SK-N-SH (cell line): ENCODE measurements at places on chromosomes 3 and 15. TPM values are rescaled to one million over a fixed set of nuclear protein-coding genes. Genes with fewer than 3 reads are reported as not detected.
A peak's percentile ranks its signal among the peaks of the same experiment; 100 is the strongest.

GRCh38 chr15:42858540-42858939 lies 62.0 kb downstream of the TTBK2 start:
- no peaks in the 10 kb centered on the region for H3K36me3 ChIP-seq
- no peaks in the 10 kb centered on the region for H3K27me3 ChIP-seq
- no peak for DNase-seq
- no peak overlapping the region for H3K4me3 ChIP-seq

DNA sequence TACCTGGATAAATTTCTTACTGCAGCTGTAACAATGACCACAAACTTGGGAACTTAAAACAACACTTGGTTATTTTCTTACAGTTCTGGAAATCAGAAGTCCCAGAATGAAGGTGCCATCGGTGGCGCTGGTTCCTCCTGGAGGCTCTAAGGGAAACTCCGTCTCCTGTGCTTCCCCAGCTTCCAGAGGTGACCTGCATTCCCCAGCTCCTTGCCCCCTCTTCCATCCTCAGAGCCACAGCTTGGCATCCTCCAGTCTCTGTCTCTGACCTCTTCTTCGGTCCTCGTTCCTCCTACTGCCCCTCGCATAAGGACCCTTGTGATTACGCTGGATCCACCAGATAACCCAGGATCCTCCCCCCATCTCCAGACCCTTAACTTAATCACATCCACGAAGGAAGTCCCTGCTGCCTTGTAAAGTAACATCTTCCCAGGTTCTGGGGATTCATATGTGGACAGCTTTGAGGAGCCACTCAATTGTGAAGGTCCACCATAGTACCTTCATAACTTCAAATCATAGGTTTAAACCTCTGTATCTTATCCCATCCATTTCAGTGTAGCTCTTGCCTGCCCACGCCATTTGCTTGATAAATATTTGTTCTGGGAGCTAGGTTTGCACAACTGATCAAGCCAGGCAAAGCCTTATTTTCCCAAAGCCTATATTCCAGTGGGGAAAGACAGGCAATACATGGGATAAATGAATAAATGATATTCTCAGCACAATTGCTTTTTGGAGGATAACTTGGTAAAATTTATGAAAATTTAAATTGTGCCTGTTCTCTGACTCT lies 34.8 kb downstream of the KLF15 start:
- H3K4me3 ChIP-seq: no peak overlapping the region
- no peaks in the 10 kb centered on the region for H3K36me3 ChIP-seq
- no peak for DNase-seq
- H3K4me1 ChIP-seq: no peaks in the 10 kb centered on the region

DNA sequence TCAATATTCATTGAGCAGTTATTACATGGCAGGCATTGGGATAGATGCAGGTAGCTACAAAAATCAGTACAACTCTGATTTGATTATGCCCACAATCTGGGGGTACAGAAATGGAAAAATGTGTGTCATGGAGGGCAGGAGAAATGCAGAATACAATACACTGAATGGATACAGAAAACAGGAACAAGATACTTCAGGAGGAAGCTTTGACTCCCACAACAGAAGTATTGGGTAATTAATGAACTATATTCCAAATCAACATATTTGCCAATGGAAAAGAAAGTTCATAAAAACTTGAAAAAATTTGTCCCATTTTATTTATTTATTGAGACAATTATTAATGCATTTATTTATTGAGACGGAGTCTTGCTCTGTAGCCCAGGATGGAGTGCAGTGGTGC lies 207.0 kb downstream of the SUCLG2 start:
- H3K4me1 ChIP-seq: no peaks in the 10 kb centered on the region
- no peaks in the 10 kb centered on the region for H3K27me3 ChIP-seq
- DNase-seq: no peak
- H3K36me3 ChIP-seq: peaks cover 3% of the 10 kb centered on the region
- H3K4me3 ChIP-seq: no peak overlapping the region

- no peak overlapping the region; the same call in 1 of the 2 replicates for H3K4me3 ChIP-seq
- H3K36me3 ChIP-seq: no peaks in the 10 kb centered on the region
- H3K4me1 ChIP-seq: no peaks in the 10 kb centered on the region
- H3K27ac ChIP-seq: no peak overlapping the region
Measured at GRCh38 chr3:153026026-153026425, 136.0 kb upstream of the RAP2B start.

- no peaks in the 10 kb centered on the region for H3K36me3 ChIP-seq
- H3K27me3 ChIP-seq: no peaks in the 10 kb centered on the region
- H3K4me1 ChIP-seq: no peaks in the 10 kb centered on the region; the same call in 1 of the 2 replicates
- no peak overlapping the region for H3K27ac ChIP-seq
Measured at GRCh38 chr15:99909592-99910295, 176.5 kb upstream of the LYSMD4 start.

- peak overlapping the region; percentile 31; the same call in 1 of the 2 replicates for H3K27ac ChIP-seq
- H3K4me3 ChIP-seq: no peak overlapping the region
- H3K36me3 ChIP-seq: no peaks in the 10 kb centered on the region
- peaks cover 22% of the 10 kb centered on the region; the same call in 1 of the 2 replicates for H3K4me1 ChIP-seq
- H3K27me3 ChIP-seq: no peaks in the 10 kb centered on the region
- no peak for DNase-seq
Measured at GRCh38 chr15:84919106-84919667, 34.7 kb downstream of the SLC28A1 start.

DNA sequence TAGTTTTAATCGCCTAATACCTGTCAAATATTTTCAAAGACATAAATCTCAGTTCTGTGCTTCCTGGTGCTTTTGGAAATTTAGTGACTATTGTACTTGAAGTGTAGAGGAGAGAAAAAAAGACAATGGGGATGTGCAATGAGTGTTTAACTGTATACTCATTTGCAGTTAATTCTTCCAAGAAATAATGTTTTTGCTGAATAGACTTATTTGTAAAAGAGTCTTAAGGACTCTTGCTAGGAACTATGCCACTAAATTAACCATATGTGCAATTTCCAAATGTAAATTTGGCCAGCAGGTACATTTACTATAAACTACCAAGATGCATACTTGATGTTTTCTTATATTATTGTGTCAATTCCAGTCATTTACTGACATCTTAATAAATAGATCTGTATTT lies 2.0 kb downstream of the CHMP2B start:
- H3K27ac ChIP-seq: no peak overlapping the region
- no peaks in the 10 kb centered on the region for H3K36me3 ChIP-seq
- no peaks in the 10 kb centered on the region for H3K27me3 ChIP-seq
- H3K4me1 ChIP-seq: peaks cover 10% of the 10 kb centered on the region; the same call in 1 of the 2 replicates
- DNase-seq: no peak

- no peaks in the 10 kb centered on the region for H3K4me1 ChIP-seq
- H3K27me3 ChIP-seq: no peaks in the 10 kb centered on the region
- DNase-seq: no peak
- H3K27ac ChIP-seq: peak overlapping the region; percentile 22; the same call in 1 of the 2 replicates
Measured at GRCh38 chr3:16300881-16301359, 35.9 kb downstream of the OXNAD1 start.

DNA sequence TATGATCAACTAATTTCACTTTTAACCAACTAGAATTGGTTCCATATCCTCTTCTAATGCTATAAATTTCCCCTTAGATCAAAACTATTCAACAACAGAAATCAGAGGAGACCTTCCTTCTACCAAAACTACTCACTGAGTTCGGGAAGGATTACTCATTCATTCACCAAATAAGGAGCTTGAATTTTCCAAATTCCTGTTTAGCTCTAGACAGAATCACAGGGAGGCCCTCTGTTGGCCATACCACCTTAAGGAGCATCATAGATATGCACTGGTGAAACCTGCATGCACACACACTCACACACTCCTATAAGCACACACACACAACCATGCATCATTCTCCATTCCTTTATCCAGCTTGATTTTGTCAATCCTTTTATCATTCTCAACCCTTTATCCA lies 49.0 kb downstream of the SUCLG2 start:
- no peak overlapping the region for H3K4me3 ChIP-seq
- peaks cover 2% of the 10 kb centered on the region; the same call in 1 of the 2 replicates for H3K4me1 ChIP-seq
- no peak for DNase-seq
- H3K36me3 ChIP-seq: peaks cover 23% of the 10 kb centered on the region
- H3K27ac ChIP-seq: no peak overlapping the region; the same call in 1 of the 2 replicates

GRCh38 chr15:79172032-79172481 lies 81.5 kb upstream of the RASGRF1 start:
- no peaks in the 10 kb centered on the region for H3K27me3 ChIP-seq
- H3K4me3 ChIP-seq: no peak overlapping the region
- DNase-seq: peak; percentile 51
- no peak overlapping the region for H3K27ac ChIP-seq
- H3K36me3 ChIP-seq: no peaks in the 10 kb centered on the region

DNA sequence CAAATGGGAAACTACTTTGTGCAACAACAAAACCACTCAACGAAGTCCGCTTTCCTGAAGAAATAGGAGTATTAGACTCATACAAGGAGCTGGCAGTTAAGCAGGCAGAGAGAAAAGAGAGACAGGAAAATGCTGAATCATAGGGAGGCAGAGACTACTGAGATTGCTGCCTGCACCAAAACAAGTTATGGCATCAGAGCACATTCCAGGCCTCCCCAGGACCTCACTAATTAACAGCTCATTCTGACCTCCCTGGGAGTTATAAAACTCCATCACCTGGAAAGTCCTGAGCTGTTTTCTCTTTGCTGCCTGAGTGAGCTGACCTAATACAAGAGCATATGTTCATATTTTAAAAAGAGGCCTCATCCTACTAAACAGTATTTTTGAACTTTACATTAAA lies 741.0 kb downstream of the MCTP2 start:
- no peak overlapping the region for H3K27ac ChIP-seq
- H3K27me3 ChIP-seq: no peaks in the 10 kb centered on the region
- no peak for DNase-seq
- no peaks in the 10 kb centered on the region for H3K36me3 ChIP-seq
- no peaks in the 10 kb centered on the region for H3K4me1 ChIP-seq

DNA sequence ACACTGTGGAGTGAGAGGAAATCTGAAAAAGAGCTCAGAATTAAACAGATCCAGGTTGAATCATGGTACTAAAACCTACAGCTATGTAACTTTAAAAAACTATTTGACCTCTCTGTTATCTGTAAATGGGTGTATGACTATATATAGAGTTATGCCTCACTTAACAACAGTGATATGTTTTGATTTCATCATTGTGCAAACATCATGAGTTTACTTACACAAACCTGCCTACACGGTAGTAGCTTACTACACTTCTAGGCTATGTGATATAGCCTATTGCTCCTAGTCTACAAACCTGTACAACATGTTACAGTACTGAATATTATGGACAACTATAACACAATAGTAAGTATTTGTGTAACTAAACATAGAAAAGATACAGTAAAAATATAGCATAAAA lies 191.6 kb upstream of the MEIS2 start:
- H3K4me1 ChIP-seq: no peaks in the 10 kb centered on the region
- no peak for DNase-seq

- no peaks in the 10 kb centered on the region for H3K4me1 ChIP-seq
- no peaks in the 10 kb centered on the region for H3K36me3 ChIP-seq
- H3K4me3 ChIP-seq: no peak overlapping the region
- no peaks in the 10 kb centered on the region for H3K27me3 ChIP-seq
Measured at GRCh38 chr15:68499620-68500312, 67.8 kb upstream of the ITGA11 start.

- no peaks in the 10 kb centered on the region for H3K27me3 ChIP-seq
- H3K4me1 ChIP-seq: no peaks in the 10 kb centered on the region
- H3K36me3 ChIP-seq: no peaks in the 10 kb centered on the region
- H3K4me3 ChIP-seq: no peak overlapping the region
- no peak for DNase-seq
- no peak overlapping the region for H3K27ac ChIP-seq
Measured at GRCh38 chr3:161559177-161559998, 62.8 kb downstream of the OTOL1 start.

- no peaks in the 10 kb centered on the region for H3K36me3 ChIP-seq
- H3K4me3 ChIP-seq: no peak overlapping the region
- DNase-seq: no peak
Measured at GRCh38 chr3:61184956-61185355, 66.3 kb downstream of the FHIT start.

- DNase-seq: no peak
- H3K36me3 ChIP-seq: no peaks in the 10 kb centered on the region
- no peaks in the 10 kb centered on the region for H3K4me1 ChIP-seq
Measured at GRCh38 chr3:125200731-125201139, 11.8 kb downstream of the SLC12A8 start.

- no peaks in the 10 kb centered on the region for H3K27me3 ChIP-seq
- DNase-seq: no peak
- H3K36me3 ChIP-seq: no peaks in the 10 kb centered on the region
- no peak overlapping the region for H3K4me3 ChIP-seq
- H3K4me1 ChIP-seq: no peaks in the 10 kb centered on the region; the same call in 1 of the 2 replicates
- no peak overlapping the region for H3K27ac ChIP-seq
Measured at GRCh38 chr3:142884531-142884930, 4.4 kb downstream of the PCOLCE2 start.

DNA sequence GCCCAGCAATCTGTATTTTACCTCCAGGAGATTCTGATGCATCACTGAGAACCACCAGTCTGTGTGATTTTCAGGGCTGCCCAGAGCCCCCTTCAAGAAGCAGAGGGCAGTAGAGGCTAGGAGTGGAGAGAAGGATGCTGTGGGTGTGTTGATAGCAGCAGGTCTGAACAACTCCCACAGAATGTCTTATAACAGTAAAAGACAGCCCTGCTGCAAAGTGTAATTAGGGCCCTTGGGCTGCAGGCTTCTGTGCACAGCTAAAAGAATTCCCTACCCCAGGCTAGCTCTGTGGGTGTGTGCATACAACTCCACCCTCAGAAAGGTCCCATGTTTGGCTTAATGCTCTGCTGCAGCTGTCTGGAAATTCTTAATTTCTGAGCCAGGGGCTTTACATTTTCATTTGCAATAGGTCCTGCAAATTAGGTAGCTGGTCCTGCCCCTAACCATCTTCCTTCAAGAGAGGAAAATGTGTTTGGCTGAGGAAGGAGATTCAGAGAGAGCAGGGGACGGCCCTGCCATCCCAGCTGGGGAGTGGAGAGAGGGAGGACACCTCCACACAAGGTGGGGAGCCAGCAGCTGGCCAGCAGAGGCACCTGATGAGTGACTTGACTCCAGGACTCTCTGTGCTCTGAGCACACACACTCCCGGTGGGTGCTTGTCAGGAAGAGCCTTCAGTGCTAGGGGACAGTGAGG lies 43.2 kb upstream of the RAB6B start:
- DNase-seq: no peak
- peaks cover 4% of the 10 kb centered on the region; the same call in 1 of the 2 replicates for H3K4me1 ChIP-seq

DNA sequence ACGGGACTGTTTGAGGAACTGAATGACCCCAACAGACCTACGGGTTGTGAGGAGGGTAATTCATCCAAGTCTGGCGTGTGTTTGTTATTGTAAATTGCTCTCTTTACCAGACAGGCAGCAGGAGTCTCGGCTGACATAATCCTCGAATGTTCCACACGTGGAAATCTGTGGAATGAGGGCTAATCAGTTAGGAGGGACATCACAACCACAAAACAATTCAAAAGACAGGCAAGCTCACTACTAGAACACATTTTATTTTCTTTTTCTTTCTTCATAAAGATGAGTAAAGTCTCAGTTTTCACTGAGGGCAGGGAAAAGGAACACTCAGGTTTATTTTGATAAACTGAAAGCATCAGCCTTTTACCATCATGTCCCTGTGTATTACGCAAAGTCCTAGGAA lies 53.8 kb downstream of the GRK7 start:
- H3K36me3 ChIP-seq: no peaks in the 10 kb centered on the region
- H3K4me1 ChIP-seq: no peaks in the 10 kb centered on the region
- H3K4me3 ChIP-seq: no peak overlapping the region

The TIMP4 gene
- not detected in 2 replicates for polyA plus RNA-seq

The TP63 gene
- polyA plus RNA-seq: not detected in 2 replicates

The HCLS1 gene
- 0.23 and 0.29 TPM in 2 replicates for polyA plus RNA-seq

The MYNN gene
- 9.7 and 11.2 TPM in 2 replicates for polyA plus RNA-seq

The PAQR9 gene
- polyA plus RNA-seq: 0.10 and 0.16 TPM in 2 replicates

The PLCL2 gene
- polyA plus RNA-seq: 0.85 and 1.1 TPM in 2 replicates

The ACTC1 gene
- not detected in 2 replicates for polyA plus RNA-seq

The EXD1 gene
- 0.02 and 0.07 TPM in 2 replicates for polyA plus RNA-seq

The PRSS50 gene
- polyA plus RNA-seq: not detected in 2 replicates

The TBCCD1 gene
- polyA plus RNA-seq: 6.5 and 9.1 TPM in 2 replicates

The CP gene
- not detected in 2 replicates for polyA plus RNA-seq
